ENCODE measurements at places on chromosomes 16 and 17.

GRCh38 chr17:20028443-20028842 is 19.3 kb downstream of the SPECC1 start:
- DNase-seq: no peak

GRCh38 chr16:58495521-58496331 is 4.2 kb upstream of the NDRG4 start:
- DNase-seq: no peak

DNA sequence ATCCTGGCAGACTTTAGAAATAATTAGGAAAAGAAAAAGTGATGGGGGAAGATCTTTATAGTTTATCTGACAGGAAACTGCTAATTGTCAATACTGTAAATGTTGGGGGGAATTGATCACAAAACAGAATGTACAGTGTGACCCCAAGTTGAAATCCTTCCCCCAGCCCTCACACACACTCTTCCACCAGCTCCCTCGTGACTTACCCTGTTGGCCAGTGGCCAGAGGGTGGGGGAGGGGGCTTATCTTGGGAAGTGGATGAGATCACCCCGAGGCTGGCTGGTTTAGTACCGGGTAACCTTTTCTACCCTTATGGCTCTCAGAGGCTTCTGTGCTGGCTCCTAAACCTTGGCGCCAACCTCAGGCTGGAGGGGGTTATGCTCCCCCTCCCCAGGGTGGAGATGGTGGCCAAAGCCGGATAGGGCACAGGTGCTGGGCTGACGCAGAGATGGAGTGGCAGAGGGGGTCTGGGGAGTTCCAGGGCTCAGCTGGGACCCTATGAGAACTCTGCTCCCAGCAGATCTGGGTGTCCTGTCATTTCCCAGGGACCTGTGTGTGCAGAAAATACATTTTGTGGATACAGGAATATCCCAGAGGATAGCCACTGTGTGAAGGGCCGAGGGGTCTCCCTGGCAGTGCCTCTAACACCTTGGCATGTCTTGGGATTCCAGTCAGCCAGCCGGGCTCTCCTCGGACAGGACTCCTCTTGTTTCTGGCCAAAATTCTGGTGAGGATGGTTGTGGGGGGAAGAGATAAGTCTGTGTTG is 18.6 kb downstream of the CDH16 start:
- peak; percentile 42 for DNase-seq

- DNase-seq: peak; percentile 84
These were observed 23.9 kb downstream of the ZNF213 start for GRCh38 chr16:3158510-3159314.

GRCh38 chr16:52515068-52515671 is 31.8 kb downstream of the TOX3 start:
- no peak for DNase-seq

DNA sequence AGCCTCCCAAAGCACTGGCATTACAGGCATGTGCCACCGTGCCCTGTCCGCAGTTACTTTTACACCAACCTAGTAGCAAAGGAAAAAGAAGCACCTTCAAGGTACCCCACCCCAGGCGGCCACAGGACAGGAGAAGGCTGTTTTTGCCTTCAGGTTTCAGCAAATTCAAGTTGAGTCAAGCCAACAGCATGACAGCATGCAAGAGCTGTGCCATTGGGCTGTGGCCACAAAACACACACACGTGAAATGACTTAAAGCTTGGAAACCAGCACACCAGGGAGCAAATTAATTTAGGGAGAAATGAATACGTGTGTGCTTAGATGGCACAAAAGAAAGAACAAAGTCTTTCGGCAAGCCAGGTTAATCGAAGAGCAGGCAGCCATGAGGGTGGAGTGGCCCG is 39.7 kb downstream of the ERCC4 start:
- DNase-seq: no peak

DNA sequence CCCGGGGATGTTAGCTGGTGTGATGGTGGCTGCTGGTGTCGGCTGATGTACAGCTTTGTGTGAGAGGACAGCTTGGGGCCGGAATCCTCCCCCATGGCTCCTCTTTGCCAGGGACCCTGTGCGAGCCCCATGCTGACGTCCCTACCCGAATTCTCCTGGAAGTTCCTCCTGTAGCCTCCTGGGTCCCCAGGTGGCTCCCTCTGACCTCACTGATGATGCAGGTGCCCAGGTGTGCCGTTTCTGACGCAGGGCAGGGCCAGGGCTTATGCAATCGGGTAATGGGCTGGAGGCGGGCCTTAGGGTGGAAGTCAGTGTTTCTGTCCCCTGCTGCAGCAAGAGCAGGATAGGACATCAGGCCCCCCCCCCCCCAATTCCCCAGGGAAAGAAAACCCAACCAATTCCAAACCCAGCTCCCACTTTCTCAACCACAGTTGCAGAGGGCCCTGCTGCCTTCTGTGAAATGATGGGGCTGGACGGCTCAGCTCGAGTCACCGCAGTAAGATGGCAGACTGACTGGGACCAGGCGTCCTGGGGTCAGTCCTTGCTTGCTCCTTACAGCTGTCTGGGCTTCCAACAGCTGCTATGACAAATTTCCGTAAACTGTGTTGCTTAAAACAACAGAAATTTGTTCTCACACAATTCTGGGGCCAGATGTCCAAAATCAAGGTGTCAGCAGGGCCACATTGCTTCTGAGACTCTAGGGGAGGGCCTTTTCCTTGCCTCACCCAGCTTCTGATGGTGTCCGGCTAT is 139.0 kb upstream of the PLCG2 start:
- no peak for DNase-seq

- no peak for DNase-seq
These were observed 585 bp downstream of the ALOX12 start for GRCh38 chr17:6996256-6997011.

DNA sequence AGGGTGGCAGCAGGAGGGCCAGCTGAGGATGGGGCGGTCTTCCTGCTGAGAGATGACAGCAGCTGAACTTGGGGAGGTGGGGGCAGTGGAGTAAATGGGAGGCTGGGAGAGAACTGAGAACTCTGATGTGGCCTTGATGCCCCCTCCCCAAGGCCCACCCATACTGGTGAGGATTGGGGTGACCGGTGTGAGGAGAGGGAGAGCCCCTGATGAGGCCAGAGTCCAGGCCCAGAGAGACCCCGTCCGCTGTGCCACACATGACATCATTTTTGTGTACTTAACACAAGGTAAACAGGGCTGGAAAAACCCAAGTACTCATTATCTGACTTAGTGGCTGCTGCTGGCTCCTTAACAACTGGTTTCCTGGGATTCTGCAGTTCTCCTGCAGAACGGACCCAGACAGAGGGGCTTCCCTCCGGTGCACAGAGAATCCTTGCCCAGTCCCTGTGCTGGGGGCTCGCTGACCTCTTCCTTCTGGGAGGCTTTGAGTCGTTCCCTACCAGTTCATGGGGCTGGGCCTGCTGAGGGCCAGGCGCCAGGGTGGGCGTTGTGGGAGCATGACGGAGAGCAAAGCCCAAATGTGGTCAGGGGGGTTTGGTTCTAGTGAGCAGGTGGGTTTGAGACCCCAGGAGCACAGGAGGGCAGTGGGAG is 207.6 kb downstream of the RAB11FIP4 start:
- no peak for DNase-seq
